ENCODE measurements at places on chromosomes 7 and 10. TPM values are rescaled to one million over a fixed set of nuclear protein-coding genes. Genes with fewer than 3 reads are reported as not detected.

Gene ITIH5
- total RNA-seq = 2.2 TPM

Gene EFCAB10
- total RNA-seq = 1.5 TPM

Gene CYP3A7
- total RNA-seq = 0.23 TPM

Gene FKBP6
- 0.58 TPM for total RNA-seq

Gene LBX1
- total RNA-seq = 1.3 TPM

Gene TFAM
- total RNA-seq = 64.8 TPM

Gene GIMAP4
- total RNA-seq = 0.31 TPM

Gene GAD2
- total RNA-seq = 0.05 TPM

Gene IFIT1
- total RNA-seq = 13.8 TPM

Gene HBP1
- 66.8 TPM for total RNA-seq

Gene CTTNBP2
- total RNA-seq = 15.6 TPM

Gene SPDYE8
- total RNA-seq = 0.15 TPM

Gene GPER1
- total RNA-seq = 0.73 TPM

Gene FAM25A
- not detected for total RNA-seq

Gene TMEM184A
- 0.69 TPM for total RNA-seq

Gene LIPM
- not detected for total RNA-seq

Gene CUBN
- total RNA-seq = 1.3 TPM

Gene LRIT1
- not detected for total RNA-seq

Gene RSPH10B2
- 1.3 TPM for total RNA-seq

Gene CALY
- 1.0 TPM for total RNA-seq

Gene HOXA1
- 2.7 TPM for total RNA-seq

Gene GRK5
- total RNA-seq = 5.6 TPM

Gene ACSL5
- 0.24 TPM for total RNA-seq

Gene PTF1A
- 0.14 TPM for total RNA-seq

Gene ABCC2
- total RNA-seq = 0.11 TPM

Gene HOXA10
- 1.1 TPM for total RNA-seq

Gene RPEL1
- 0.09 TPM for total RNA-seq

Gene SFTPA1
- total RNA-seq = 0.43 TPM

Gene NRP1
- total RNA-seq = 65.5 TPM

Gene FZD1
- total RNA-seq = 2.1 TPM

Gene RSU1
- 50.5 TPM for total RNA-seq

Gene RHOBTB1
- total RNA-seq = 10.7 TPM

Gene HTRA1
- 7.7 TPM for total RNA-seq

Measured in motor neuron (in vitro differentiated cells).